ENCODE measurements at places on chromosomes 5 and 9.

GRCh38 chr5:98929710-98930298 lies 997 bp upstream of the CHD1 start:
- DNase-seq: no peak

- DNase-seq: no peak
Measured at GRCh38 chr9:107669422-107669821, 179.9 kb upstream of the KLF4 start.

- DNase-seq: no peak
Measured at GRCh38 chr9:69176471-69177171, 2.5 kb downstream of the TJP2 start.

DNA sequence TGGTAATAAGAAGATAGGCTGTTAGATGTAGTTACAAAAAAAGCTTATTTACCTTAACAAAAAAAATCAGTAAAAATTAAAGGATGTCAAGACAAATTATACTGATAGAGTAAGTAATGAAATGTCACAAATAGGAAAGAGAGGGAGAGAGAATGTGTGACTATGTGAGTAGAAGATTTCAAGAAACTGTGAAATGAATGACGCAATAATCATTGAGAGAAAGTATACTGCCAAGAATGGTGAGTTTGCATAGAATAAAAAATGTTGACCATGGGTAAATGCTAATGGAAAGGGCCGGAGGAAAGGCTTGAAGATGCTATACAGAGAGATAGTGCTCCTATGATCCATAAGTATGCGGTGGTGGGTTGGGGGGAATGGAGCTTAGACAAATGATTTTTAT lies 100.7 kb downstream of the PTPRD start:
- no peak for DNase-seq

DNA sequence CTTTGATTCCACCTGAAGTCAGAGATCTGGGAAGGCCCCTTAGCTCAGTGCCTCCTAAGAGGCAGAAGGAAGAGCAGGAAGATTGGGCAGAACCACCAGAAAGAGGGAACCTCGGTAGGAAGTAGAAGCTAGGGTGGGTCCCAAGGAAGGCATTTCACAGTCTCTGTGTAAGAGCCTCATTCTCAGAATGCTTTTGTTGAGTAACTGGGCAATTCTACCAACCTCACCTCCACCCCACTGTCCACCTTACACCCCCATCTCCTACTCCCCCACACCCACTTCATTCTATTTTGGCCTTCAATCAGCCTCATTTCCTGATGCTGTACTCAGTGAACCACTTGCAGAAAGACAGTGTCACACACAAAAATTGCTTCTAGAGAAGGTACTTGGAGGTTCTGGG lies 3.5 kb downstream of the HBEGF start:
- no peak for DNase-seq

DNA sequence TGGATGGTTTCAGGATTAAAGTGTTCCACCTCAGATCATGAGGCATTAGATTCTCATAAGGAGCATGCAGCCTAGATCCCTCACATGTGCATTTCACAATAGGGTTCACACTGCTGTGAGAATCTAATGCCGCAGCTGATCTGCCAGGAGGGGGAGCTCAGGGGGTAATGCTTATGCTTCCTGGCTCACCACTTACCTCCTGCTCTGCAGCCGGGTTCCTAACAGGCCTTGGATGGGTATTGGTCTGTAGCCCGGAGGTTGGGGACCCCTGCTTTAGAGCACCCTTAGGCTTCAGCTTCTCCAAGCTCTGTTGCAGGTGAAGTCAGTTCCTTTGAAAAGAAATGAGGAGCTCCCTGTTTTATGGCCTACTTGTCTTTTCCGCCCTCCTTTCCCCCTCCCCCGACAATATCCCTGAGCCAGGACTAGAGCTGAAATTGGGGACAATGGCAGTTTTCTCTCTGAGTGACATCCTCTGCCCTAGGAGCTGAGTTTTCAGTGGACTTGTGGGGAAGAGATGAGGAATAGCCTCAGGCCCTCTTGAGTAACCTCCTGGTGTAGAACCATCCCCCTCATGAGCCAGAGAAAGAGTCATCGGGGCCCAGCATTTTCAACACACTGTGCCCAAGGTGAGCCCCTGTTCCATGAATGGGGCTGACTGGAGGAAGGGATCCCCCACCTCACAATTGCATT lies 16.2 kb upstream of the MAT2B start:
- DNase-seq: no peak

- no peak for DNase-seq
Measured at GRCh38 chr5:175354964-175355363, 89.0 kb downstream of the DRD1 start.

GRCh38 chr9:93072383-93072795 lies 13.9 kb downstream of the SUSD3 start:
- no peak for DNase-seq

DNA sequence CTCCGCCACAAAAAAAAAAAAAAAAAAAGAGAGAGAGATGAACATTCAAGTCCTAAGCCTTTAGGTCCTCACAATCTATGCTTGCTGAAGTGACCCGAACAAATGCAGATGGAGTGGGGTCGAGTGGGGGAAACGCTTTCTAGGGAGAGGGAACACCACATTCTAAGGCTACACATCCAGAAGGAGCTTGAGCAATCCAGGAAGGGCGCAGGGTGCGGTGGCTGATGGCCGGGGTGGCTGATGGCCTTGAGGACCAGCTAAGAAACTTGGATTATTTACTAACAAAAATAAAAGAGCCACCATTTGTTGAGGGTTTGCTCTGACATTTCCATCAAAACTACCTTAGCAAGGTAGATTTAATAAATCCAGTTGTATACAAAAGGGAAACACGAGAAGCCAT lies 764 bp upstream of the BNIP1 start:
- DNase-seq: no peak

DNA sequence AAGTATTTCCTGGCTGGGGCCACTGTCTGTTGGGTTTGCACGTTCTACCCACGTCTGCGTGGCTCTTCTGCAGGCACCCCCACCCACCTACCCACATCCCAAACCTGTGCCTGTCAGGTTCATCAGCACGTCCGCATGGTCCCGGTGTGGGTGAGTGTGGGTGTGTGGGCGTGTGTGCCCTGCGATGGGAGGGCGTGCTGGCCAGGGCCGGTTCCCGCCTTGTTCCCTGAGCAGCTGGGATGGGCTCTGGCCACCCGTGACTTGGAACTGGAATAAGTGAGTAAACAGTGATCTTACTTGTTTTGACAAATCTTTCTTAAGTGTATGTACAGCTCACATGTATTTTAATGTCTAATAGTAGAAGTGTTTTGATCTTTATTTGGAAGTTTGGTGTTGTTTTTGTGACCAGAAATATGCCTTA lies 20.4 kb downstream of the ERGIC1 start:
- DNase-seq: no peak

DNA sequence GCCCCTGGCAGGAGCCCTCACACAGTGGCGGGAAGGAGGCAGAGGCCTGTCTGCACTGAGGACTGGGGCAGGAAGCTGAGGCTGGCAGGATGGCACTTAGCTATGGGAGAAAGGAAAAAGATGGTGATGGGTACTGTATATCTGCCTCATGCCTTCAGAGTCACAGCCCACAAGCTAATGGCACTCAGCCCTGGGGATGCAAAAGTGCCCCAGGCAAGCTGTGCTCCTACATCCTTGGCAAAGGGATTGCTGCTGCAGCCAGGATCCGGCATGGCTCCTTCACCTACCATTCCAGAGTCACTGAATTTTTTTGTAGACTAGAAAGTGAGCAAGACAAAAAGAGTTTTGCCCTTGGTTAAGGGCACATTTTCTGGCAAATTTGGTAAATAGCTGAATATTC lies 8.7 kb downstream of the ACSL6 start:
- no peak for DNase-seq

GRCh38 chr5:104456122-104456521 lies 893.5 kb upstream of the NUDT12 start:
- DNase-seq: peak; percentile 69

DNA sequence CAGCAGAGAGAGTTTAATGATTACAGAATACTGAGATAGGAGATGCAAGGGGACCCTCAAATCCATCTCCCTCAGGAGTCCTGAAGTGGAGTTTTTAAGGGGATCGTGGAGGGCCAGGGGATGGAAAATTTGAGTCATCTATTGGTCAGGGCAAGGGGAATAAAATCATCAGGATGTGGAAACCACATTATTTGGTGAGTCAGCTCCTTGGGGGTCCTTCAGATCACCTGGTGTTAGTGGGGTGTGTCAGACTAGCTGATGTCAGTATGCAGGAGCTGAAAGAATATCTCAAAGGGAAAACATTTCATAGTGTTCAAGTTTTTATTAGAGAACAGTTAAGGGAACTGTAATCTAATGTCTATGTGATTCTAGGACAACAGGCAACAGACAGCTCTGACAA lies 183.0 kb upstream of the FTMT start:
- no peak for DNase-seq

Measured in NCI-H1092 (cell line).